ENCODE measurements at places on chromosomes 11 and 22.

DNA sequence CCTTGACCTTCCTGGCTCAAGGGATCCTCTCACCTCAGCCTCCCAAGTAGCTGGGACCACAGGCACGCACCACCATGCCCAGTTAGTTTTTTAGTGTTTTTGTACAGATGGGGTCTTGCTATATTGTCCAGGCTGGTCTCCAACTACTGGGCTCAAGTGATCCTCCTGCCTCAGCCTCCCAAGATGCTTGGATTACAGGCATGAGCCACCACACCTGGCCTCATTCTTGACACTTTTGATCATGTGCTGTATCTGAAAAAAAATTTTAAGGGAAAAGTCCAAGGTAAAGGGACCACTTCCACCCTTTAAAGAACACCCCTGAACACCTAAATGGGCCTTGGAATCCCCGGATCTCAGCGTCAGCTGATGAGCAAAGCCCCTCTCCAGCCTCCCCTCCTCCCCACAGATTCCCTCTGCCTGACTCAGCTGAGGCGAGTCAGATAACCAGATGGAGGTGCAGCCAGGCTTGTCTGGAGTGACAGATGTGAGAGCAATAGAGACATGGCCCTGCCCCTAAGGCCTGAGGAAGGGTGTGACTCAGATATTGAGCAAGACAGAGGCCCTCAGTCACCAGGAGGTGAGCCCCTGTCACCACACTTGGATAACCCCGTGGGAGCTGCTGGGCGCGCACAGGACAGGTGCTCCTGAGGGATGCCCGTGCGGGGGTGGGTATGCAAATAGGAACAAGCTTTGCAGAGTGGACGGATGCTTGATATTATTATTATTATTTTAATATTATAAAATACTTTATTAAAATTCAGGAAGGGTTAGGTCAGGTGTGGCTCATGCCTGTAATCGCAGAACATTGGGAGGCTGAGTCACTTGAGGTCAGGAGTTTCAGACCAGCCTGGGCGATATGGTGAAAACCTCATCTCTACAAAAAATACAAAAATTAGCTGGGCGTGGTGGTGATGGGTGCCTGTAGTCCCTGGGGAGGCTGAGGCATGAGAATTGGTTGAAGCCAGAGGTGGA lies 5.0 kb upstream of the CCDC88B start:
- DNase-seq: peak; percentile 43

DNA sequence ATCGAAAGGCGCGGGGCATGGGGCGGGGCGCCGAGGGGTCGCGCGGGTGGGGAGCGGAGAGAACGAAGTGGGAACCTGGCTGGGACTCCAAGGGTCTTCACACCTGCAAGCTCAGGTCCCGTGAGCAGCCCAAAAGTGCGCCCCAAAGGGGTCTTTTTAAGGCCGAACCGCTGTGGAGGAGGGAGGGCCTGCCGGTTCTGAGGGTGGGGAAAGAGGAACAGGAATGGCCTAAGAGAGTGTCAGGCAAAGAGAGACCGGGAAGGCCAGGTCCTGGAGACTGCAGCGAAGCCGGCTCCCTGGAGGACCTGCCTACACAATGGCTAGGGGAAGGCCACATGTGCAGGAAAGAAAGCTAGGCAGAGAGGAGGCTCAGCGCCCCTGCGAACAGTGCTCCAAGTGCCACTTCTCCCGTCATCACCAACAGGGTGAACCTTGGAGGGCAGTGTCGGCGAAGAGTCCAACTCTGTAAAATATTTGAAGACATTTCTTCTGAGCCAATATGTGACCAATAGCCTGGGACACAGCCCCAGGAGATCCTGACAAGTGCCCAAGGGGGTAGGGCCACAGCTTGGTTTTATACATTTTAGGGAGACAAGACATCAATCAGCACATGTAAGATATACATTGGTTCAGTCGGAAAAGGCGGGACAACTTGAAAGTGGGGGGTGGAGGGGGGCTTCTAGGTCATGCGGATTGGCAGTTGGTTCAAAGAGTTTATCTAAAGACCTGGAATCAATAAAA lies 710 bp upstream of the DGCR2 start:
- no peak for DNase-seq

- DNase-seq: no peak
Observed at GRCh38 chr11:100562128-100562527, 125.0 kb upstream of the ARHGAP42 start.

DNA sequence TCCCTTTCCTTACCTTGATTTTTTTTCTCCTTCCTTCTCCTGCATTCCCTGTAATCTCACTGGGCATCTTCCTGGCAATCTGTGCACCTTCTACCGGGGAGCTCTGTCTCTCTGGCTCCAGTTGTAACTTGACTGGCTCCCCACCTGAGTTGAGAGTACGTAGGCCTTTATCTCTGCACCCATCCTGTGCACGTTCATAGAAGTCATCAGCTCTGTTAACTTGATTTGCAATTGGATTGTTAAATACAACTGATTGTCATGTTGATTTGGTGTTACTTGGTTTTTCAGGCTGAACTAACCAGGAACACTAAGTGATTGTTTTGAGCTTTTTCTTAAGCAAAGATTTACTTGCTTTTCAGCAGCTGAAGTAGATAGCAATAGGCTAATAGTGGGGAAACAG lies 11.8 kb downstream of the SWAP70 start:
- no peak for DNase-seq

GRCh38 chr11:48169717-48170116 lies 46.9 kb upstream of the OR4B1 start:
- DNase-seq: no peak

Data from activated CD4-positive, alpha-beta T cell treated with anti-CD3 and anti-CD28 coated beads, Interleukin-2, amount 50 U/mL, for 48 hours (primary cell).